Thyroid gland (tissue), 4 donors: ENCODE measurements at places on chromosomes 7 and 10. TPM values are rescaled to one million over a fixed set of nuclear protein-coding genes. Genes with fewer than 3 reads are reported as not detected.

DNA sequence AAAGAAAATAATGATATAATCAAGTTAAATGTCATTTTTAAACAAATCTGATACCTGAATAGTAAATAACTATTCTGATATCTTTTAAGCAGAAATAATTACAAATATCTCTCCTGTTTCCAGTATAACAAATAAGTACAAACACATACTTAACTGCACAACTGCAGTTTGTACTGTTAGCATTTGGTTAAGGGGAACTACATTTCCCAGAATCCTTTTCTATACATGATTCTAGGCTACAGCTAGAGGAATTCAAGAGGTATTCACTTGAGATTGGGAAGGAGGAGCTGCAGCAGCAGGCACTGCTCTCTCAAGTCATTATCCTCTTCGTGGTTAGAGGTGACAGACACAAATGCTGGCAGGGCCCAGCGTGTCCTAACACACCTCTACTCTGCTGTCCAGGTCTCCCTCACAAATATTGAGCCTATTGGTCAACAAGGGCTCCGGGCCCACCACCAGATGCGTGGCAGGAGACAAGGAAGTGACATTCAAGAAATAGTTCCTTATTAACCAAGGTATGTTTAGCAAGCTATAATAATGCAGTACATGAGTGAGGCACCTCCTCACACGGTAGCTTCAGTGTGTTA lies 255.1 kb upstream of the MKLN1 start:
- H3K27me3 ChIP-seq: no peaks in the 10 kb centered on the region
- H3K4me3 ChIP-seq: no peak overlapping the region
- peaks cover 36% of the 10 kb centered on the region for H3K4me1 ChIP-seq

DNA sequence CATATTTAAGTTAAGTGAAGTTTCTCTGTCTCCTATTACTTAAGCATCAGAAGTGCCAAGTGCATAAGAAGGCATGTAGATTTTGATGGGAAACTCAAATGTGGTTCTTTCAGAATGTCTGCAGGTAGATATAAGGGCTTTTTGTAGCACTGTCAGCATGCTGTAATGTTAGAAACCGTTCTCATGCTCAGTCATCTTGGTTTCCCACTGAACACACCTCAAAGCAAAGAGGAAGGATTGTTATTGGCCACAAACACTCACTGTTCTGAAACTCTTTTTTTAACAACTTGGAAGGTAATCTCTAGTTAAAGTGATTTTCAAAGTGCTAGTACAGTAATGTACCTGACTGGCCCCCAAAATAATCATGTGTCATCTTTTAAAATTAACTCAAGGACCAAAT lies 126.0 kb downstream of the AASS start:
- H3K27me3 ChIP-seq: no peaks in the 10 kb centered on the region
- H3K4me3 ChIP-seq: no peak overlapping the region
- DNase-seq: no peak
- no peaks in the 10 kb centered on the region for H3K36me3 ChIP-seq
- no peaks in the 10 kb centered on the region for H3K4me1 ChIP-seq
- H3K27ac ChIP-seq: no peak overlapping the region

DNA sequence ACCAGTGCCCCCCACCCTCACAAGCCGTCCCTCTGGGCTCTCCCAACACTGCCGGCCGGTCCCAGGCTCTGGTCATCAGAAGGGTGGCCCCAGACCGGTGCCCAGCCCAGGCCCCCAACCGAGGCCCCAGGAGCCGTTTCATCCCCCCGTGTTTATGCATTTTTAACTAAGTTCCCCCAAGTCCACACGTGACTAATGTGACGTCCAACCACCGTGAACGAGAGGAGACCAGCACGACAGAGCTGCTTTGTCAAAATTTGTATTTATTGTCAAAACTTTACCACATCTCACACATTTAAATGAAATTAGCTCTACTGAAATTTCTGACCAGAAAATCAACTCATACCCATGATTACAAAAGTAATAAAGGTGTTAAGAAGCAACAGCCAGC lies 8.6 kb downstream of the VENTX start:
- H3K4me3 ChIP-seq: no peak overlapping the region
- no peaks in the 10 kb centered on the region for H3K36me3 ChIP-seq
- H3K27me3 ChIP-seq: no peaks in the 10 kb centered on the region
- peaks cover 4% of the 10 kb centered on the region for H3K4me1 ChIP-seq

- no peaks in the 10 kb centered on the region for H3K27me3 ChIP-seq
- H3K4me3 ChIP-seq: no peak overlapping the region
- peaks cover 79% of the 10 kb centered on the region for H3K4me1 ChIP-seq
These were observed 3.0 kb downstream of the ZCCHC24 start for GRCh38 chr10:79442171-79443040.

GRCh38 chr7:123675181-123675473 lies 19.5 kb downstream of the LMOD2 start:
- DNase-seq: no peak
- peaks cover 15% of the 10 kb centered on the region for H3K4me1 ChIP-seq
- no peak overlapping the region for H3K4me3 ChIP-seq
- H3K27me3 ChIP-seq: no peaks in the 10 kb centered on the region
- no peaks in the 10 kb centered on the region for H3K36me3 ChIP-seq

GRCh38 chr7:18685971-18686370 lies 190.4 kb downstream of the HDAC9 start:
- no peak overlapping the region for H3K4me3 ChIP-seq
- DNase-seq: no peak
- no peaks in the 10 kb centered on the region for H3K27me3 ChIP-seq
- no peaks in the 10 kb centered on the region for H3K36me3 ChIP-seq
- H3K27ac ChIP-seq: no peak overlapping the region

DNA sequence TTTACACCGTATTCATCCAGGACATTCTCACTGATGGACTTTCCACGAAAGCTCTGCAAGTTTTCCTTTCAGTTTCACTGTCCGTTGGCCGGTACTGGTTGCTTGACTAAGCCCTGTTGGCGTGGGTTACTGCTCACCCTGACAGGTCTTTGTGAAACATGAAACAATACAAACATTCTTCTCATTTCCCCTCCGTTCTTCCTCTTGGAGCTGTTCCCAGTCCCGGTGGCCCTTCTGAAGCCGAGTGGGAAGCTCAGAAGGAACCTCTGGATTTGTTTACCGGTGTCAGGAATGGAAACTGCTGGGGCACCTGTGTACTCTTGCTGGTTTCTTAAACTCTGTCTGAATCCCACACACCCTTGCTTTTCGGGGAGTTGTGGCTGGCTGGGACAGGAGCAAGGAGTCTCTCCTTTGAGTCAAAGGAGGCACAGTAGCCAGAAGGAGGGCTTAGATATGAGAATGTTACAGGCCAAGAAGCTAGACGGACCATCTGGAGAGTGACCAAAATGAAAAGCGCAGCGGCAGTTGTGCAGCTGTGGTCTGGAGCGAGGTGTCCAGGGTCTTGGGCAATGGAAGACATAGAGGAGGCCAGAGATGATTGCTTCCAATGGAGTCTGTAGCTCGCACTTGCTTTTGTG lies 45.7 kb downstream of the LYZL2 start:
- peak overlapping the region; percentile 85 for H3K27ac ChIP-seq
- H3K4me3 ChIP-seq: no peak overlapping the region
- H3K27me3 ChIP-seq: no peaks in the 10 kb centered on the region
- peak; percentile 78 for DNase-seq
- no peaks in the 10 kb centered on the region for H3K36me3 ChIP-seq

DNA sequence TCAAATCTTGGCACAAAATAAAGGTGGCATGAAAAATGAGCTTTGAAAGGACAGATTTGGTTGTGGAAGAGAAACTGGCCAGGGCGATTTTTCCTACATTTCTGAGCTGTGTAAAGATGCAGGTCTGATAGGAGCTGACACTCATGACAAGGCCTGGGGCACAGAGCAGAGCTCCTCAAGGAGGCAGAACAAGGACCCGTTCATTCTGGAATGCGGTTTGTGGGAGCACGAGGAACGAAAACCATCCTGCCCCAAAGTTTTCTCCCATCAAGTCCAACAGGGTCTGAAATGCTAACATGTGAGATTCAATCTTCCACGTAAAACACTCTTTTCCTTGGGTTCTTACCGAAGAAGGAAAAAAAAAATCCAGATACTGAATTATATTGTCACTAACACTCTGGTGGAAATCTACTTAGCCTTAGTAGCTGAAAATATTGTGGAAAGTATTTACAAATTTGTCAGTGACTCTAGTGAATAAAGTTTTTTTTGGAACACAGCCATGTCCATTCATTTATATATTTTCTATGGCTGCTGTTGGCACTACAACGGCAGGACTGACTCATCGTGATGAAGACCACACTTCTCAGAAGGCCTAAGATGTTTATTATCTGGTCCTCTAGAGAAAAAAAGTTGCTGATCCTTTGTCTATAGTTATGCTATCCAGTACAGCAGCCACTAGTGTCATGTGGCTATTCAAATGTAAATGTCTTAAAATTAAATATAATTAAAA lies 215.7 kb downstream of the BAMBI start:
- H3K36me3 ChIP-seq: no peaks in the 10 kb centered on the region
- no peak overlapping the region for H3K27ac ChIP-seq
- H3K4me1 ChIP-seq: no peaks in the 10 kb centered on the region
- DNase-seq: no peak
- no peak overlapping the region for H3K4me3 ChIP-seq

GRCh38 chr7:76071316-76072242 lies 23.7 kb downstream of the MDH2 start:
- H3K36me3 ChIP-seq: peaks cover 2% of the 10 kb centered on the region
- H3K4me3 ChIP-seq: no peak overlapping the region
- H3K4me1 ChIP-seq: peaks cover 13% of the 10 kb centered on the region
- no peaks in the 10 kb centered on the region for H3K27me3 ChIP-seq

SH2B2 gene
- 7.7 TPM for total RNA-seq

- H3K27ac ChIP-seq: peak overlapping the region; percentile 94
- H3K4me3 ChIP-seq: no peak overlapping the region
These were observed 1.6 kb downstream of the AKAP9 start for GRCh38 chr7:91942312-91942711.
